A673 (cell line): ENCODE measurements at places on chromosomes 1 and 21.

DNA sequence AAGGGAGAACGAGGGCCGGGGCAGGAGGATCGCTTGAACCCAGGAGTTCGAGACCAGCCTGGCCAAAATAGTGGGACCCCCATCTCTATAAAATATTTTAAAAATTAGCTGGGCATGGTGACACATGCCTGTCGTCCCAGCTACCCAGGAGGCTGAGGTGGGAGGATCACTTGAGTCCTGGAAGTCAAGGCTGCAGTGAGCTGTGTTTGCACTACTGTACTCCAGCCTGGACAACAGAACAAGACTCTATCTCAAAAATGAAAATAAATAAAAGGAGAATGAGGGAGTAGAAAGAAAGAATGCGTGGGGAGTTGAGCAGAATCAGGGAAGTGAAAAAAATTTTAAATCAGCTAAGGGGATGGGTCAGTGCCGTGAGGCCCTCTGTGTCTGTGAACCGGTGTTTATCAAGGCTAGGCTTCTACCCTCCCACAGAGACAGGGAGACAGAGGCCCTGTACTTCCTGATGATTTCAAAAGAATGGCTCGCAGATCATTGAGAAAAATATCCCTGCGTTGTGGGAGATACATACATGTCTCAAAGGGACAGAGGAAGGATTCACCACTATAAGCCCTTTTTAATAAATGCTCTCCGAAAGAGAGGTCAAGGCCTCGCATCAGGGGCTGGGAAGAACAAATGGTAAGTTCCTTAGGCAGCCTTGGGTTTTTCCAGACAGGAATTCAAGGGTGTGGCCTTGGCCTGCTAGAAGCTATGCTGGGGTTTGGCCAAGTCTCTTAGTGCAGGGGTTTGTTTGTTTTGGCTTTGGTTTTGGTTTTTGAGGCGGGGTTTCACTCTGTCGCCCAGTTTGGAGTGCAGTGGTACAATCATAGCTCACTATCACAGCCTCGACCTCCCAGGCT is 20.7 kb downstream of the IL10RB start:
- no peak for DNase-seq

GRCh38 chr1:15848143-15848928 is 829 bp downstream of the SPEN start:
- DNase-seq: peak; percentile 53

DNA sequence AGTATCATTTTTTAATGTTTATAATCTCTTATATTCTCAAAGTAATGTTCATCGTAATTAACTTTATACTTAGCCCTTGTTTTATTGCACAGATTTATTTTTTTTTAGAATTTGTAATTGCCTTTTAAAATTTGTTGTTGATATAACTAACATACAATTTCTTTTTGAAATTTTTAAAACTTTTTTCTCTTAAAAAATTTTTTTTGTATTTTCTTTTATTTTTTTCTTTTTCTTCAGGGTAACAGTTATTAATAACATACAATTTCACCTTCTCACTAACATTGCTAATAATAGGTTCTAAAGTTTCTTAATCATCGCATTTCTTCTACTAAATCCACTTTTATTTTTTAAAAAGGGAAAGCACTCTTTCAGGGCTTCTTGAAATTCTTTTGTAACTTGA is 11.3 kb upstream of the VAMP4 start:
- DNase-seq: no peak

DNA sequence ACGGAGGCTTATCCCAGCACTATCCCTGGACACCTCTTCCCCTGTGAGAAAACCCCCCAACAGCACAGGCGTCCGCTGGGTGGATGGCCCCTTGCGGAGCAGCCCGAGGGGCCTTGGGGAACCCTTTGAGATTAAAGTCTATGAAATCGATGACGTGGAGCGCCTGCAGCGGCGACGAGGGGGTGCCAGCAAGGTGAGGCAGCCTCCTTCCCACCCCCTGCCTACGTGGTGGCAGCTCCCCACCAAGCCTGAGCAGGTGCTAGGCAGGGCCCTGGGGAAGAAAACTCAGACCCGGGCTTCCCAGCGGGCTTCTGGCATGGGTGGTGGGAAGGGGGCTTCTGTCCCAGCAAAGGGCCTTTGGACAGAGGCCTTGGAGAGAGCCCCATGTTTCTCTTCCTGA is 543.3 kb downstream of the KIF26B start:
- no peak for DNase-seq

DNA sequence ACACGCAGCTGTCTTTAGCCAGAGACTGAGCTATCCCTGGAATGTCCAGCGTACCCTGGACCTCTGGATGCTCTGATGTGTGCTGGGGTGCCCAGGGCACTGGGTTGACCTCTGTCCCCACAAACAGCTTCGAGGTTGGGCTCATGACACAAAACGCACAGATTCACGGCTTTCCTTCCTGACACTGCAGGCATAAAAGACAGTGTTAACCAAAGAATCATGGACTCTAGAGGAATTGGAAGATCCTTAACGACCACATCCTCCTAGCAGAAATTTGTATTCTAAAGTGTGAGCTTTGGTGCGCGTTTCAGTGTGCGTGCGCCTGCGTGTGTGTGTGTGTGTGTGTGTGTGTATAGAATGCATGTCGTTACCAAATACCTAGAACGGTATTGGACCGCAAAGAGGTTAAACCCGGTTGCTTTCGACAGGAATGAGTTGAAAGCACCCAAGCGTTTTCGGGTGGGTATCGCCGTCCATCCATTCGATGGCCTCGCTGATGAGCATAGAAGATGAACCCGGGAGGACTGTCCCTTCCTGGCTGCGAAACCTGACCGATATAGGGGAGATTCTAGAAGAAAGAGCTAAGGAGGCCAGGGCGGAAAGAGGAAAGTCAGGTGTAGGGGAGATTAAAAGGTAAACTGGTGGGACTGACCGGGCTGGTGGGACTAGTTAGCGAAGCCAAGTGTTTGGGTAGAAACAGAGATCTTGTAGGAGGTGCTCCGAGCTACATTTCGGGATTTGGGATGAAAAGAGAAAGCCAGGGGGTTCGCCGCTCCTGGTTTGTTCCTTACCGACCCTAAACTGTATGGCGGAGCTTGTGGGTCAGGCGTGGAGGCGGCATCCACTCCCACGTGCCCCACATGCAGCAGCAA is 6.8 kb upstream of the LHX9 start:
- no peak for DNase-seq
